Activated CD8-positive, alpha-beta memory T cell treated with anti-CD3 and anti-CD28 coated beads for 36 hours (primary cell): ENCODE measurements at places on chromosomes 3 and 15. TPM values are rescaled to one million over a fixed set of nuclear protein-coding genes. Genes with fewer than 3 reads are reported as not detected.

DPPA2 gene
- not detected for total RNA-seq

MAP1A gene
- total RNA-seq: 0.82 TPM

GOLGA8A gene
- 147 TPM for total RNA-seq

IQCH gene
- total RNA-seq: 1.5 TPM

TSEN2 gene
- total RNA-seq: 31.5 TPM

PLIN1 gene
- 0.44 TPM for total RNA-seq

MYL3 gene
- not detected for total RNA-seq

PLD1 gene
- total RNA-seq: 0.19 TPM

KPNA4 gene
- total RNA-seq: 68.3 TPM

CYP11A1 gene
- total RNA-seq: 0.23 TPM

FRMD5 gene
- total RNA-seq: 1.0 TPM

CEMIP gene
- not detected for total RNA-seq

NAA80 gene
- 17.5 TPM for total RNA-seq

KATNBL1 gene
- 34.1 TPM for total RNA-seq

CYP19A1 gene
- not detected for total RNA-seq
